ENCODE measurements at places on chromosomes 12 and 14.

DNA sequence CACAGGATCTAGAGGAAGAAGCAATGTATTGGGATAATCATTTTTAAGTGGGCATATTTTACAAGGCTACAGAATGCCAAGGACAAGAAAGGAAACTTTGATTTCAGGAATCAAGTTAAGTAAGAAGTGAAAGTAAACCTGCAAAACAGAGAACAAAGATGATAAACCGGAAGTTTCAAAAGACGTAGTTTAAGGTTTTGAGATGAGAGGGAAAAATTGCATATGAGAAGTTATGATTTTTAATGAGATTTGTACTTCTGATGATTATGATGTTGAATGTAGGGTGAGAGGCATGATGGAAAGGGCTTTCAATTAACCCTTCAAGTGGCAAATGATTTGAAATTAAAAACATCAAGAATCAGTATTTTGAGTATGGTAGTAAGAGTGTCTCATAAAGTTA lies 134.9 kb downstream of the CAPZA3 start:
- DNase-seq: no peak

DNA sequence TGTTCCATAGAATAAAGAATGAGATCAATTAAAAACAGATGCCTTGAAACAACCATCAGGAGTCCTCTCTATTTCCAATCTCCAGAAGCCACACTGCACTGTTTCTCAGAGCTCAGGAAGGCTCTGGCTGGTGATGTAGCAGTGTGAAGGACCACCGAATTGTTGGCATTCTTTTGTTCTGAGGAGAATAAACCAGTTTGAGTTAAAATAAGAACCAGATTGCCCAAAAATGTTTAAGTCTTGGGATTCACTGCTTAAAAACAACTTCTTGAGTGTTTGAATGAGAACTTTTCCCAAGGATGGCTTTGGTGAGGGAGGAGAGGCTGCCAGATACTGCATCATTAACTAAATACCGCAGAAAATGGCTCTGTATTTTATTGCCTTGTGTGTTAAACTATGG lies 341.2 kb downstream of the C12orf75 start:
- no peak for DNase-seq

GRCh38 chr12:10965476-10965875 lies 21.2 kb downstream of the TAS2R50 start:
- DNase-seq: no peak

DNA sequence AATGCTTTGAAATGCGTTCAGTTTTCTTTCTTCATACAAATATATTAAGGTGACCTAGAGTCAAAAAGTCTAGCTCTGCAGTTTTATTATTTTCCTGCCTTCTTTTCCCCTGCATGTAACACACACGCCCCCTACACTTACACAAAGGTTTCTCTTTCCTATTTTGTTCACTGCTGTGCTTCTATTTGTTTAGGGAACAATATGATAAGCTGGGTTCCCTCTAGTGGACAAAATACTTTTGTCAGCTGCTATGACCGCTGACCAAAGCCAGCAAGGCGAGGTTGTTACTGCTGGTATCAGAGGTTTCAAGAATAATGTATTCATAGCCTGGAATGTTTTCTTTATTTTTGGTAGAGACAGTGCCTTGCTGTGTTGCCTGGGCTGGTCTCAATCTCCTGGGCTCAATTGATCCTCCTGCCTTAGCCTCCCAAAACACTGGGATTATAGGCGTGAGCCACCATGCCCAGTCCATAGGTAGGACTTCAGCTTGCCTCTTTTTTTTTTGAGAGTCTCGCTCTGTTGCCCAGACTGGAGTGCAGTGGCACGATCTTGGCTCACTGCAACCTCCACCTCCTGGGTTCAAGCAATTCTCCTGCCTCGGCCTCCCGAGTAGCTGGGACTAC lies 33.4 kb downstream of the FNTB start:
- no peak for DNase-seq

- no peak for DNase-seq
Observed at GRCh38 chr12:127670796-127671195, 596.2 kb upstream of the TMEM132C start.

GRCh38 chr12:80064269-80064668 lies 35.1 kb upstream of the OTOGL start:
- DNase-seq: no peak

DNA sequence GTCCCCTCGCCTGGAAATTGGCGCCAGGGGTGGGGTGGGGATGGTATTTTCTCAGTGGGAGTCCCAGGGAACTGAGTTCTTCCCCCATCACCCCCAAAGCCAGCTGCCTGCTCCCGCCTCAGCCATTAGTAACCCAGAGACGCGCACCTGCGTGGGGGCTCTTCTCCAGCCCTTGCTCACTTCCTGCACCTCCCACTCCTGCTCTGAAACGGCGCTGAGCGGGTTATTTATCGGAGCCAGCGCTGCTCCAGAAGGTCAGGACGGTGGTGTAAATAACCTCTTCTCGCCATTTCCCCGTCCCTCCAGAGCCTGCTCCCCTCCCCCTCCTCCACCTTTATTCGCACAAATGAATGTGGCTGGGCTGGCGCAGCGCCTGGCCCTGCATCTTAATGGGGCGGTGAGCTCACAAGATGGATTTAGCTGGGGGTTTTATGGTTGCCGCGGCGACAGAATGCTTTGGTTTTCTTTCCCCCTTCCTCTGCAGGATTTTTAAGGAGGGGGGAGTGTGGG lies 12.2 kb downstream of the GPR84 start:
- DNase-seq: no peak

GRCh38 chr12:110050927-110051326 lies 2.6 kb upstream of the C12orf76 start:
- no peak for DNase-seq

GRCh38 chr12:5222729-5223128 lies 179.1 kb downstream of the KCNA5 start:
- DNase-seq: no peak

- DNase-seq: no peak
Observed at GRCh38 chr14:92733007-92733406, 15.4 kb downstream of the LGMN start.

GRCh38 chr12:82803201-82803600 lies 116.5 kb downstream of the TMTC2 start:
- DNase-seq: no peak

DNA sequence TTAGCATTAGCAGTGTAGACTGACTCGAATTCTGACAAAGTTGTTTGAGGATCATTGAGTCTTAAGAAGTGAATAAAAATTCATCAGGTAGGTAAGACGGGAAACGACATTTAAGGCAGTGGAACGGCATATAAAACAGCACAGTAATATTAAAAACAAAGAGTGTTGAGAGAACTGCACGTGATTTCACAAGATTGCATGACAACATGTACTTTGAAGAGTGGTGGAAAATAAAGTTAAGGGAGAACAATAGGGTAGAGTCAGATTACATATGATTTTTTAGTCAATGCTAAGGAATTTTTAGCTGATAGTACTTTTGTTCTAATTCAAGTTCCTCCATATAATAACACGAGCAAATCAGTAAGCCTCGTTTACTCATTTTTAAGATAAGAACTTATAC lies 115.4 kb downstream of the SOX5 start:
- no peak for DNase-seq

- no peak for DNase-seq
Observed at GRCh38 chr14:87698481-87698880, 294.5 kb downstream of the GALC start.

GRCh38 chr14:58315606-58316005 lies 17.3 kb downstream of the ARID4A start:
- no peak for DNase-seq

DNA sequence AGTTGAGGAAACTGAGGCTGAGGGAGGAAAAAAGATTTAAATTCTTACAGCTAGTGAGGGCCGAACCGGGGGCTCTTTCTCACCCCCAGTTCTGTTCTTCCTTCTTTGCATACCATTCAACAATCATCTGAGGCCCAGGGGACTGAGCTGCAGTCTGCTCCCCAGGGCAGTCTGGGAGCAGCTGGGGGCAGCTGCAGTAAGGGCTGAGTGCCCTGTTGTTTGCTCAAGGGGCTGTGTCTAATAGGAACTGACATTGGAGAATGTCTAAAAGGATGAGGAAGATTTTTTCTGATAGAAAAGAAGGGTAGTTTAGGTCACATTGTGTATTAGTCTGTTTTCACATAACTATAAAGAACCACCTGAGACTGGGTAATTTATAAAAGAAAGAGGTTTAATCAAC lies 42.2 kb downstream of the SLC17A8 start:
- no peak for DNase-seq

DNA sequence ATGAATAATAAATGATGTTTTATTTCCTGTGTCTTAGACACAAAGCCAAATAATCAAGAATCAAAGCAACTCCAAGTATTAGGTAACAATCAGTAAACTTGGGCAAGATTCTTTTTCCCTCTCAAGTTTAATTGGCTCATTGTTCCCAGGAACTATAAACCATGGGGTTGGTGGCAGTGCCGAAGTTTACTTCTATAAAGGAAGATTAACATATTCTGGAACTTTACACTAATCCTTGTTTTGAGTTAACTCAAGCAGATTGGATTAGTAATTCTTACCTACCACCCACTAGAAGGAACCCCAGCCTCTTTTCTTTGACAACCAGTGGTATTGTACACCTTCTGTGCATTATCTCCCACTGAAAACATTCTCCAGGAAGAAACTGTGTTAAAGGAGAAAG lies 197.1 kb downstream of the EXOC5 start:
- no peak for DNase-seq

DNA sequence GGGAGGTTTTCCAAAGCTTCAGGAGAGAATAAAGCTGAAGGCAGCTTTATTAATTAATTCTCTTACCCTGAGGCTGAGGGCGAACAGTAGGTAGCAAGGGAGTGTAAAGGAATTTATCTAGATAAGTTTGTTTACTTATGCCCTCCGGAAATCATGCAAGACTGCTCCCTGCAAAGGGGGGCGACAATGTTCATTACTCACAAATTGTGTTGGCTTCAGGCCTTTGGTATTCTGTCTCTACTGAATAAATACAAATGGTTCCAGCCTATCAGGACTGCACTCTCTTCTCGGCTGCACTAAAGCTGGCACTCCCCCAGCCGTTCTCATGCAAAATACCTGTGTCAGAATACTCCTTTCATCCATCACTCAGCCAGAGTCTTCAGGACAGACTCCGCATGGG lies 120.8 kb downstream of the PPHLN1 start:
- DNase-seq: no peak

DNA sequence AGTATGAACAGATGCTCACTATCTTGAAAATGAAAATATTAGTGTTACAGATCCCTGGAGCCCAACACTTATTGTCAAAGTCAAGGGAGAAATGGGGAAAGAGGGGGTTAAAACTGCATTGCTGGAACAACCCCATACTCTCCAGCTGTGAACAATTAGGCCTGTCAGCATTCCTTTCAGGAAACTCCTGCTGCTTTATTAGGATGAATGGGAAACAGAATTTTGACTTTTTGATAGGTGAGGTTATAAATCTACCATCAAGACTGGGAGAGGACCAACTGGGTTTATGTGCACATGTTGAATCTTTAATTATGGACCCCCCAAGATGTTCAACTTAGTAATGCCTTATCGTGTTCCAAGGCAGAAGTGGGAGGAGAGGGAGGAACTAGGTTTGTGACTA lies 85.0 kb downstream of the TMTC1 start:
- DNase-seq: no peak

DNA sequence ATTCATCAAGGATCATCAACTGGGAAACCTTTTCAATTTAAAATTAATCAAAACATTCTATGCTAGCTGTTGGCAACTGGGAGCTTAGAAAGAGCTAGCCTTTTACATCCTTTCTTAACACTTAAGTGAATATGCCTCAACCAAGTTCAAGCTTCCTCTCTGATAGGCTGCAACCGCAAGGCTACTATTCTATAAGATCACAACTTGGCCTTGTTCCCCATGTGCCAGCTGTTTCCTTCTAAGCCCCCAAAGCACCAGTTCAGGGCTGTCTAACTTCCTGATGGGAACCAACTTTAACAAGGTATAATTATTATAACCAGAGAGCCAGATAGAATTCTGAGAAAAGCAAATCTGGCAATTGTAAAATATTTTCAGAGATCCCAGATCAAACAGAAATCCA lies 37.0 kb downstream of the KCNC2 start:
- DNase-seq: no peak

GRCh38 chr12:4203772-4204376 lies 69.7 kb upstream of the CCND2 start:
- DNase-seq: no peak

- DNase-seq: no peak
Observed at GRCh38 chr14:32476532-32476931, 147.4 kb downstream of the AKAP6 start.

DNA sequence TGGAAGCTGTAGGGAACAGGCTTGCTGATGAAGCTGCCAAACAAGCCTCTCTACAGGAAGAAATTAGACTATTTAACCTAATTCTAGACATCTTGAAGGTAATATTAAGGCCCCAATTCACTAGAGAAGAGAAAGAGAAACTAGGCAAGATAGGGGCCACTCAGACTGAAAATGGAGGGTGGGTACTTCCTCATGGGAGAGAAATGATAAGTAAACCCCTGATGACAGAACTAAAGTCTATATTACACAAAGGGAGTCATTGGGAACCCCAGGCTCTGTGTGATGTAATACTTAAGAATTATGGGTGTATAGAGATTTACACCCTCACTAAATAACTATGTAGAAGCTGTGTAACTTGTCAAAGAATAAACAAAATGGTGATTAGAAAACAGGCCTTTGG lies 64.3 kb downstream of the APOBEC1 start:
- no peak for DNase-seq

GRCh38 chr14:81275305-81276072 lies 54.7 kb upstream of the GTF2A1 start:
- no peak for DNase-seq

GRCh38 chr12:82896277-82896676 lies 209.6 kb downstream of the TMTC2 start:
- no peak for DNase-seq

DNA sequence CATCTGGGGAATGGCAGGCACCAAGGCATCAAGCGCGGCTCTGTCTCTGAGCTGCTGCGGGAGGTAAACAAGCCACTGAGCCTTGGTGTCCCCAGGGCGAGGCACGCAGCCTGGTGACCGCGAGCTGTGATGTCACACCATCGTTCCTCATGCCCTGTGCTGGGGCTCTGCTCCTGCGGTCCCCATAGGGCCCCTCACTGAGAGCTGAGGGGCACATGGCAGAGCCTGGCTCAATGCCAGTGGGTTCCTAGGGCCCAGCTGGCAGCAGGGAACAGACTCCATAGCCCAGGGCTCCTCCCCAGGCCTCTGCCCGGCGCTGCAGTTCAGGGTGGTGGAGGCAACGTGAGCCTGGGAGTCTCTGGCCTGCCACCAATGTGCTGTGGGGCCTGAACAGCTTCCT lies 22.6 kb downstream of the CHGA start:
- no peak for DNase-seq

GRCh38 chr12:86730233-86730632 lies 474.0 kb upstream of the MGAT4C start:
- no peak for DNase-seq

- no peak for DNase-seq
Observed at GRCh38 chr14:20792556-20792955, 10.1 kb downstream of the RNASE1 start.

- no peak for DNase-seq
Observed at GRCh38 chr12:116619246-116619645, 60.1 kb downstream of the MAP1LC3B2 start.

Data from effector memory CD4-positive, alpha-beta T cell (primary cell).